ENCODE measurements at places on chromosomes 1 and 21. TPM values are rescaled to one million over a fixed set of nuclear protein-coding genes. Genes with fewer than 3 reads are reported as not detected.
A peak's percentile ranks its signal among the peaks of the same experiment; 100 is the strongest.

- DNase-seq = no peak
These were observed 89.6 kb upstream of the GPR88 start for GRCh38 chr1:100448366-100448765.

EPHA10 gene
- not detected for total RNA-seq

- DNase-seq = no peak
These were observed 440 bp downstream of the TNFRSF25 start for GRCh38 chr1:6465461-6466005.

DNA sequence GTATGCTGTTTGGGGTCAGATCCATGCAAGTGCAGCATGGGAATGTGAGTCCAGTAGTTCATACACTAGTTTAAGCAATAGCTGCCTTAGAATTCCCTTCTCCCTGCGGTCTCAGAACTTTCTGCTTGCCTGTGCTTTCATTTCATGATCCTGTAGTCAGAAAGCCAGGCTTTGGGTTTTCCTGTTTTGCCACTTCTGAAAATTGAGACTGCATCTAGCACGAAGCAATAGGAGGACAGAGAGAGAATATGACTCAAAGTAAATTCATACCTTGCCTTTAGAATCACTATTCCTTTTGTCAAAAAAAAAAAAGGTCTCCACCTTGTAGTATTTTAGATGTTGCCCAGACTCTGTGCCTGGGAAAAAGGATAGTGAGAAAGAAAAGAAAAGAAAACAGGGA lies 161.2 kb upstream of the SNX7 start:
- no peak for DNase-seq

- no peak for DNase-seq
These were observed 86.1 kb downstream of the TTLL7 start for GRCh38 chr1:83912876-83913275.

DNA sequence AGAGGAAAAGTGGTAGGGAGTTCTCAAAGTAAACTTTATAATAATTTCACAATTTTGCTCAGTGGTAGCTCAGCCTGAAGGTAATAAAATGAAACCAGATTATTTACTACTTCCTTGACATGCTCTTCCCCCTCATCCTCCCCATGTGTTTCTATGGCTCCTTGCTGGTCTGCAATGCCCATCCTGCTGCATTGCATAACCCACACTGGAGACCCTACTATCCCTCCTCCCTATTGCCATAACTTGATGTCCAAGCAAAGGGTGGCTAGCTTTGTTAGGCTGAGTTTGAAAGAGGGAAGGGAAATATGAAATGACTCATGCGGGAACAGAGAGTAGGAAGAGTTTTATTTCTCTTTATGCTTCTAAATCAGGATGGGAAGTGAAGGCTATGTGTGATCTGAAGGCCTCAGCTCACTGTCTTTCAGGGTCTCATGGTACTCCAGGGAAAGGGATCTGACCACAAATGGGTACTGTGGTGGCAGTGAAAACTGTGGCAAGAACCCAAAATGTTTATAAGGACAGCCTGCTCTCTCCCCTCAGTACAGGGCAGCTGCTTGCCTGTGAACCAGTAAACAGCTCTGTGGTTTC lies 36.4 kb upstream of the HSD17B7 start:
- DNase-seq = peak; percentile 32

CLCA1 gene
- not detected for total RNA-seq

- DNase-seq = no peak
These were observed 27.8 kb upstream of the TINAGL1 start for GRCh38 chr1:31548534-31548906.

GRCh38 chr1:225413708-225414375 lies 14.0 kb downstream of the LBR start:
- no peak for DNase-seq

Measured in M059J (cell line).